ENCODE measurements at places on chromosomes 7 and 10. TPM values are rescaled to one million over a fixed set of nuclear protein-coding genes. Genes with fewer than 3 reads are reported as not detected.

DNA sequence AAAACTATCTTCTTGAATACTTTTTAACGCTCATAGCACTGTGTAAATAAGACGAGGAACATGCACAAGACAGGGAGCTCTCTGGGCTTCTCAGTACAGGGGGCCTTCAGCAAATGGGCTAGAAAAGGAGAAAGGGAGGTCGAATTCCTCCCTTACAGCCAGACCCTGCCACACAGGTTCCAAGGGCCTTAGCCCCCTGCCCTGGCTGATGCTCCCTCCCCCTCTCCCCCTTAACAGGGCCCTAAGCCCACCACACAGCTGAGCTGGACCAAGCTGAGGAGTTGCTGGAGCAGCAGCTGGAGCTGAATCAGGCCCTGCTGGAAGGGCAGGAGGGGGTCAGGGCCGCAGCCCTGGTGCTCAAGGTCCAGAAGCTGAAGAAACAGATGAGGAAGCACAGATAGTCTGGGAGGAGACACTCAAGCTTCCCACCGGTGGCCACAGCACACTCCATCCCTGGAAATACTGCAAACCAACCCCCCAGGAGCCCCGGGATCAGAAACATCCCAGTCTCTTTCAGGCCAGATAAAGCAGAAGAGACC, 153.9 kb downstream of the SNX13 start:
- DNase-seq = no peak

DNA sequence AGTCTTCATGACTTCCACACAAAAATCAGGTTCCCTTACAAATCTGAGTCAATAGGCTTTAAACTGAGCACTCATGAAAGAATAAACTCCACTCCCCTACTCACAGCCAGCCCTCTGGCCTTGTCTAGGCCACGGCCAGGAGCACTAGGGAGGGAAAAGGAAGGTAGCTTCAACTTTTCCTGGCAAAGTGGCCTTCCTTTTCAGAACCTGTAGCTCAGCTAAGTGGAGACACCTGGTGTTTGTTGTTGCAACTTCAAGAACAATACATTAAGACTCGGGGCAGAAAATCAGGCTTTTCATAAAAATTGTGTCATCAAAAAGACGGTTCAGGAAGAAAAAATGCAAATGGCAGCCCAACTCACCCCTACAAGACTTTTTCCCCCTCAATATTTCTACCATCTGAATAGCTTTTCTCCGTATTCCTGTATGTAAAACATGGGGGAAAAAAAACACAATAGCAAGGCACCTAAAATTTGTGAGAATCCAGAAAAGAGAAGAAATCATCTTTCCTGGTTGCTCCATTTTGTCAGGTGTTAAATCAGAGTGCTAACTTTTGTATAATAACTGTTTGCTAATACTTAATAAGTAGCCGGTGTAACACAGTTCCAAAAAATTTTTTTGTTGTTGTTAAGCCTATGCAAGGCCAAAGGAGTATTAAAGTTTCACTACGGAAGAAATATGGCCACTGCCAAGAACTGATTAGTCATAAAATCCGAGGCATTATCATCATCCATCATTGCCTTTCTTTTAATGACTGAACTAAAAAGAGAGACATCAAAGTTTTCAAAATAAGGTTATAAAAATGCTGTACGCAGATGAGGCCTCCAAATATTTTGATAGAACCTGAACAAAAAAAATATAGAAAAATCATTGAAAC, 66.2 kb upstream of the ARID5B start:
- no peak for DNase-seq

DNA sequence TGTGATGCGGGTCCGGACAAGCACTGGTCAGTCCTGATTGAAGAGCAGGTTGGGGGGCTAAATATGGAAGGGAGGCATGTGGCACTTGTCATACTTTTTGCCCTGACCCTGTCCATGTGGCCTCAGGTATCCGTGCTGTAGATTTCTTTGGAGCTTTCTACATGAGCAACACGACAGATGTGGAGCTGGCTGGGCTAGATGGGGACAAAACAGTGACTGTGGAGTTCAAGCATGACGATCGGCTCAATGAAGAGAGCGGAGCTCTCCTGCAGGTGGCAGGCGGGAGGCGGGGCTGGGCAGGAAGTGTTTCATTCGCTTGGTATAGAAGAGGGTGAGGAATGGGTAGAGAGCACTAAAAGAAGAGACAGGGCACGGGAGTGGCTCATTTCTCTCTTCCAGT, 13.0 kb upstream of the CHCHD1 start:
- DNase-seq = peak; percentile 68

DNA sequence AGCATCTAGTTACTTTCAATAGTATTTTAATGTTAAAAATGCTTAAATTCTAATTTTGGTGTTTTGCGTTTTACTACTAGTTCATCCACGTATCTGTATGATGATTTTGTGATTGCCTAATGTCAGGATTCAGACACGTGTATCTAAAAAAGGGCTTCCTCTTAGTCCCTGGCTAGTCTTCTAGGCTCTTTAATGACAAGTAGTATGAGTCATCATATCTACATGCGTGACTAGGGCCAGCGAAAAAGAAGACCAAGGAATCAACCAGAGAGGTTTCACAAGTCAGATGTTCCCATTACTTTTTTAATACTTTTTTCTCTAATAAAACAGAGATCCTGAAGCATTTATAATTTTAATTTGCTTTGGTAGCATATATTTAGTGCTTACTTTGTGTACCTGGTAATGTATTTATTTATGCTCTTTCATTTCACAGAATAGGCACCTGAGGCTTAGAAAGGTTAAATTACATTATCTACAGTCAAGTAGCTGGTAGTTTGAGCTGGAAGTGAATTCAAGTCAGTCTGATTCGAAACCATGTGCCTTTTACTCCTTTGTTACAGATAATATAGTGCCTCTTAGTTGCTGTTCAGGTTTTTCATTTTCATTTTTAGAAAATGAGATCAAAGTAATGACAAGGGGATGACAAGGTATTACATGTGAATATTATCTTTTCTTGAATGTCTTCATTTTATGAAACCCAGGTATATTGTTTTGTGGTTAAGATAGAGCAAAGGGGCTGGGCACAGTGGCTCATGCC, 140.3 kb downstream of the FOXP2 start:
- DNase-seq = no peak

- no peak for DNase-seq
Measured at GRCh38 chr7:116571552-116571951, 46.7 kb downstream of the CAV1 start.

Gene SLC13A4
- not detected for total RNA-seq

Gene ERCC6
- total RNA-seq = 24.5 TPM

Gene SEMA3D
- 7.6 TPM for total RNA-seq

Gene NUTM2A
- 0.83 TPM for total RNA-seq

Gene SEMA3C
- total RNA-seq = 46.0 TPM

Gene TMEM130
- total RNA-seq = 1.6 TPM

Gene AP4M1
- 29.4 TPM for total RNA-seq
